CD4-positive, alpha-beta T cell treated with Interleukin-6 at 100 ng/mL for 8 hours (primary cell): ENCODE measurements at places on chromosomes 2 and 18.

GRCh38 chr2:70440621-70441020 is 113.0 kb downstream of the TGFA start:
- peak; percentile 72 for DNase-seq

DNA sequence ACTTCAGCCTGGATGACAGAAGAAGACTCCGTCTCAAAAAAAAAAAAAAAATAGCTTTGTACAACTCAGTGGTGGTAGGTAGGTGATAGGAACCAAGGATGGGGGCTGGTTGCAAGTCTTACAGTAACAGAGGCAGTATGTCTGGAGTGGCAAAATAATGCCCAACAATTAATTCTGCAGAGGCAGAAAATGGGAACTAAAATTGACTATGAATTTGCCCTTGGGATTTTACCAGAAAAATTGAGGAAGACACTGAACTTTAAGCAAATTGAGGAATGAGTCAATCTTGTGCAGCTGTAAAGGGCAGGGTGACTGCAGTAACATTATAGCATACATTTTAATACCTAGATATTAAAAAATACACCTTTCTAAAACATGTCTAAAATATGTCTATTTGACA is 292.1 kb upstream of the FBXO11 start:
- DNase-seq, result no peak

DNA sequence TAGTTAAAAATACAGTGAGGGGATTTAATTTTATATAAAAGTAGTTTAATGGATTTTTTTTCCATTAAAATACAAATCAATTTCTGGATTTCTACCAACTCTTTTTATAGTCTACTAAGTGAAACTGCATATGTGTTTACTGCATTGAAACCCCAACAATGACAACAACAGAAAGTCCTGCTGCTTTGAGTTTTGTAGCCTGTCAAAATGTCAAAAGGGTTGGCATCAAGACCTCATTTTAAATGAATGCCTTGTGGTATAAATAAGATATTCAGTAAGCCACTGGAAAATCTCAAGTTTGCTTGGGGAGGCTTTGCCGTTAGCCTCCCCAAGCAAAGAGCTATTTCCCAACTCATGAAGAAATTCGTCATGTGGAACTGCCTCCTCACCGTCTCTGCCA is 440.3 kb upstream of the HNMT start:
- no peak for DNase-seq

DNA sequence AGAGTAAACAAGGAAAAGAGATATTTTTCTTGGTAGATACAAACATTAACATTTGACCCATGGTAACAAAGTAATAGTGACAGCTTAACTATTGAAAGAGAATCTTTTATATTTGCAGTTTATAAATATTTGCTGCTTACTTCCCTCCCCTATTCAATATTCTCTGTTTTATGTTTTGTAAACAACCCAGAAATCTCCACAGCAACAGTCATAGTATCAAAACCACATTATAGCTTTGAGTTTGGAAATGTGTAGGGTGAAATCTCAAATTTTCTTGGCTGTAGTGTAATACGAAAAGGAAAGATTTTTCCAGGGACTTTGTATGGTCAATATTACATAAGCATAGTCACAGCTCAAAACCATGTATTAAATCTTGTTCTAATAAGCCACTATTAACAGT is 511.2 kb downstream of the METTL4 start:
- no peak for DNase-seq

- no peak for DNase-seq
These were observed 27.9 kb upstream of the MBP start for GRCh38 chr18:77160515-77160914.

DNA sequence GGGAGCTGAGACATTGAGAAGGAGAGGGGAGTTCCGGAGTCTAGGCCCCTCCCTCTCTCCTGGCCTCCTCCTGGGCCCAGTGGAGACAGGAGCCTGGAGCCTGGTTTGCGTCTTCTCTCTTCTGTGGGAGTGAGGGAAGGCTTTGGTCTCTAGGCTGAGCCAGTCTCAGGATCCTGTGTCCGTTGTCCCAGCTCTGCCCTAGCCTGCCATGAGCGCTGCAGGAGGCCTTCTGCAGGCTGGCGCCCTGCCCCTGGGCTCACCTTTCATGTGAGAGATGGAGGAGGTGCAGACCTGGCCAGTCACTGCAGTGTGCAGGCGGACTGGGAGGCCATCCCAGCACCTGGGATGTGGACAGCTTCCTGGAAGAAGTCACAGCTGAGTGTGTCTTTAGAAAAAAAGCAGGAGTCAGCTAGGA is 8.7 kb downstream of the IMPA2 start:
- DNase-seq, result no peak

DNA sequence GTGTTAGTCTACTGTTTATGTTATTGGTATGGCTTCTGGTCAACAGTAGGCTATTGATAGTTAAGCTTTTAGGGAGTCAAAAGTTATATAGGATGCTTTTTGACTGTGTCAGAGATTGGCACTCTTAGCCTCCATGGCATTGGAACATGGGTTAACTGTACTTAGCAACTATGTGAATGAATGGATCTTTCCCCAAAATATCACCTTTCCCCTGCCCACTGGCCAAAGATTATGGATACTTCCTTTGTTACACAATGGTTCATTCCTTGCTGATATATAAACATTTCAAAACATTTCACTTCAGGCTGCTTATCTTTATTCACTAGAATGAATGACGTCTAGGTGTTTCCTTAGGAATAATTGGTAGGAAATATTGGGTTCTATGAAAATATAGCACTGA is 62.1 kb upstream of the DOCK10 start:
- DNase-seq, result no peak

DNA sequence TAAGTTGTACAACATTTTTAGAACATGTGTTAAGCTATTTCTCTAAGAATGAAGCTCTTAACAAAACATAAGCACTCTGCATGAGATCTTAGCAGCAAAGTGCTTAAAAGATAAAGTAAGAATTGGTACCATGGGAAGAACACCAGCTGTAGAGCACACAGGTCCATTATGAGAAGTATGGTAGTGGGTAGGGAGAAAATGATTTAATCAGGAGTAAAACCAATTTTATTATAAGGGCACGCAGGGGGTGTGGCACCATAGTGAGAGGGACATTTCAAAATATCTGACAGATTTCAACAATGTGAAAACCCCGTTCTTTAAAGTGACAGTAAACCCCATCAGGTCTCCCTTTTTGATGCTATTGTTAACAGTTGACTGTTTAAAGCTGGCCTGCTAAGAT is 492.9 kb downstream of the ARHGAP15 start:
- DNase-seq, result no peak

- no peak for DNase-seq
These were observed 371.3 kb upstream of the MYT1L start for GRCh38 chr2:2702385-2702784.
